NCI-H510A (cell line): ENCODE measurements at places on chromosomes 6 and 20.

DNA sequence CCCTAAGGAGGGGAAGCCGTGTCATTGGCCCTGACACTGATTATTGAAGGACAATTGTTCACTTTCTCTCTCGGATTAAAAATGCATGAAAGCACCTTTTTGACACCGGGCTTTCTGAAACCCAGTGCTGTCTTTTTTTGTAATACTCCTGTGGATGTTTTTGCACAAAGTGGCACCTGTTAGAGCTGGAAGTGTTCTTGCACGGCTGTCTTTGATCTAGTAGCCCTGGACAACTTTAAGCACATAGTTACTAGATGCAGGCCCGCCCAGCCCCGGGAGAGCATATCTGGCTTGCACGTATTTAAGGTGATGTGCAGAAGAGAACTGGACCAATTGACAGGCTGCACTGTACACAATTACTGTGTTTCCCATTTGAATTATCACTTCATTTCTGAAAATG is 72.6 kb downstream of the ARID1B start:
- no peak for DNase-seq

DNA sequence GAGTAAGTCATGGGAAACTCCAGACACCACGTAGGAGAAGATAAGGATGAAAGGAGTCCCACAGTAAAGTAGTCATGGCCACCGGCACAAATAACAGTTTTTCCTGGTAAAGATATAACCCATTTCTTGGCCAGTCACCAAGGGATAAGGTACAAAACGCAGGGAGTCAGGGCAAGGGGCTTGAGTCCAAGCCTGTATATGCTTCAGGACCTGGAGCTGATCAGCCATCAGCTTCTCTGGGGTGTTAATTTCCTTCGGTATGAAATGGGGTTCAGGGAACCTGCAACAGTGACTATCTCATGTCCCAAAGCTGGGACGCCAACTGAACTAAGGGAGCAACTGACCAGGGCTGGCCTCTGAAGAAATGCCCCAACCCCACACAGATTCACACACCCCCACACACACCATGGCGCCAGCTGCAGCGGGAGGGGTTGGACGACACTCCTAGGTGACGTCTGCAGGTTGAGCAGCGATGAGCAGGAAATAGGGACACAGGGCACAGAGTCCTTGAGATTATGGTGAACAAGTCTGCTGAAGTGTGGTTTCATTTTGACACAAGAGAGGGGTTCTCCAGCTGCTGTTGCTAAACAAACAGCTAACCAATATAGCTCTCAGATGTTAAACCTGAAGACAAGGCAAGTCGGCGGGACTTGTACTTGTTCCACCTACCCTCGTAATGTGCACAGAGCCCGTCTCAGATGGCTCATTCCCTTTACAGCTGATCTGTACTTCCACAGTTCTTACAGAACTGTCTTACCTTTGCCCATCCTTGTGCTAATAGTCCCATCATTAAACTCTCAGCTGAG is 7.4 kb upstream of the ADTRP start:
- no peak for DNase-seq

DNA sequence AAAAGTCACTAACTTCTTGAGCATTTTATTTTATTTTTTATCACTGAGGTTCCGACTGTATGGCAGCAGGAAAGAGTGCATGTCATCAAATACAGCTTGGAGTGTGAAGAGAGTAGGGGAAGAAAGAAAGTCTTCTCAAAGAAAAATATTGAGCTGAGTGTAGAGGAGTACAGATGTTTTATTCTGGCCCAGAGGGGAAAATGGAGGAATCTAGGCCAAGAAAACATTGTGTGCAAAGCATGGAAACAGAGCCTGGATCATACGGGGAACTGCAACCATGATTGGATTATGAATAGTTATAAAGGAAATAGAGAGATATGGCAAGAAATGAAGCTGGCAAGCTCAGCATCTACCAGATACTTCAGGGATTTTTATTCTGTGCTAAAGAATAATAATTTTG is 104.2 kb upstream of the SCGN start:
- no peak for DNase-seq

GRCh38 chr6:43886067-43886461 is 116.1 kb downstream of the VEGFA start:
- DNase-seq = no peak

DNA sequence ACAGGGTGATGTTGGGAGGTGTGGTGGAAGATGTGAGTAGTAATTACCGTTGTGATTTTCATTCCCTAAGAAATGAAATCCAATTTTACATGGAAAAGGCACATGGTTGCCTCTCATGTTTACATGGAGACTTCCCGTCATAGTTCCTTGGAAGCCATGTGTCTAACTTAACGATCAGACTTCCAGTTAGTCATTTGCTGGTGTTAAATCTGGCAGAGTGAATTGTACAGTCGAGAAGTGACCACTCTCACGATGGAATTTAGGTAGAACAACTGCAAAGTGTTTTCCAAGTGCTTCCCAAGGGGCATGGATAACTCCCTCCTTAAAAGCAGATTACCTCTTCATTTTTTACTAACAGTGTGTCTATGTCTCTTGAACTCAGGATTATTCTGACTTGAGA is 145.8 kb upstream of the CCN2 start:
- DNase-seq = no peak
